WTC11 (cell line): ENCODE measurements at places on chromosomes 11 and 22.

- no peak for DNase-seq
Measured at GRCh38 chr22:25567251-25567675, 2.8 kb downstream of the GRK3 start.

DNA sequence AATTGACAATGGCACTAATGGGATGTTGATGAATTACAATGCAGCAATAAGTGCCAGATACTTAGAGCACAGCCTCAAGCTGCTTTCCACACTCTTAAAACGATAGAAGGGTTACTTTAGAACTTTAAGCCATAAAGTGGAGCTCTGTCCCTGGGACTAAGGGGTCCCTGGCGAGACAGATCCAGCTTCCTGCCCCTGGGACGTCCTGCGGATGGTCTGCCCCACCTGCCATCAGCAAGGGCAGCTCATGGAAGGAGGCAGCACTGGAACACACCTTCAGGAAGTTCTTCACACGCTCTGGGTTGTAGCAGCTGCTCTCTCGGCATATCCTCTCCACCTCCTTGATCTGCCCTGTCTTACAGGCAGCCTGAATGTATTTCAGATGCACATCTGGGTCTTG, 45.1 kb upstream of the SLC25A1 start:
- DNase-seq = no peak

- DNase-seq = no peak
Measured at GRCh38 chr11:47148270-47148669, 28.4 kb downstream of the ARFGAP2 start.

GRCh38 chr11:19237381-19237780, 3.4 kb downstream of the E2F8 start:
- DNase-seq = no peak

- DNase-seq = no peak
Measured at GRCh38 chr11:131301306-131301705, 69.1 kb upstream of the NTM start.

GRCh38 chr11:75280770-75281468, 40.3 kb downstream of the TPBGL start:
- no peak for DNase-seq

DNA sequence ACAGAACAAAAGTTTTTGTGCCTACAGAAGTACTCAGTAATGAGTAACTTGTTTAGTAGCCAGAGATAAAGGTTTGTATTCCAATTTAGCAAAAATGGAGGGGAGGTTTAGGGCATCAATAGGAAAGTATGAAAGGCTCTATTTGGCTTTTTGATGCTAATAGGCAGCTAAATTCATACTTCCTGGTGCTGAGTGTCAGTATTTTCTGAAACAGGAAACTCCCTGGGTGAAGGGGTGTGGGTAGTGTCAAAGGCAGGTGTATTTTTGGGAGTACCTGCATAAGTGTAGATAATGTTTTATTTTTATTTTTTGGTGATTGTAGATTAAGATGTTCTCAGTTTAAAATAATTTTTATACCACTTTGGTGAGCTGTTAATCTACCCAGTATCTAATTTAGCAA, 29.3 kb upstream of the MMP7 start:
- no peak for DNase-seq

DNA sequence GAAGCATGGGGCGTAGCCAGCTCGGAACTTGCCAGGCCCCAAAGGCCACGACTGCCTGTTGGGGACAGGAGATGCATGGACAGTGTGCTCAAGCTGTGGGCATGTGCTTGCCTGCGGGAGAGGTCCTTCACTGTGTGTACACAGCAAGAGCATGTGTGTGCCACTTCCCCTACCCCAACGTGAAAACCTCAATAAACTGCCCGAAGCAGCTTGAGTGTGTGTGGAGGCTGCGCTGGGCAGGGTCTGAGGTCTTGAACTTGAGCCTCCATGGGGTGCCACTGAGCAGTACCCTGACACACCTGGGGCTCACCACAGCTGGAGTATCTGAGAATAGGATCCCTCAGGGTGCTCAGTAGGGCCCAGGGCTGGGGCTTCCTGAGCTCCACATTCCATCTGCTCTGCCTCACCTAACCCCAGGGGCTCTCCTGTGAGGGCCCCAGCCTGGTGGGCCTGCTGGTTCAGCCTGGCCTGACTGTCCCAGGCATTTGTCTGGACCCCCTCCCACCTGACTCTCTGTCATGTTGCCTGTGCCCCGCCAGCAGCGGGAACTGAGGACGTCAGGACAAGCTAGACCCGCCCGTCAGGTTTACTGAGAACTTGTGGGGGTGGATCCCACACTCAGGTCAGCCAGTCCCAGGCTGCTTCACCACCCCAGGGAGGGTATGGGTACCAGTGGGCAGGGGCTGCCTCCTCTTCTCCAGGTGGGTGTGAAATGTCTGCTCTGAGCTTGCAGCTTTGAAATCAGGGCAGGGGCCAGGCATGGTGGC, 3.2 kb downstream of the RASSF7 start:
- no peak for DNase-seq

DNA sequence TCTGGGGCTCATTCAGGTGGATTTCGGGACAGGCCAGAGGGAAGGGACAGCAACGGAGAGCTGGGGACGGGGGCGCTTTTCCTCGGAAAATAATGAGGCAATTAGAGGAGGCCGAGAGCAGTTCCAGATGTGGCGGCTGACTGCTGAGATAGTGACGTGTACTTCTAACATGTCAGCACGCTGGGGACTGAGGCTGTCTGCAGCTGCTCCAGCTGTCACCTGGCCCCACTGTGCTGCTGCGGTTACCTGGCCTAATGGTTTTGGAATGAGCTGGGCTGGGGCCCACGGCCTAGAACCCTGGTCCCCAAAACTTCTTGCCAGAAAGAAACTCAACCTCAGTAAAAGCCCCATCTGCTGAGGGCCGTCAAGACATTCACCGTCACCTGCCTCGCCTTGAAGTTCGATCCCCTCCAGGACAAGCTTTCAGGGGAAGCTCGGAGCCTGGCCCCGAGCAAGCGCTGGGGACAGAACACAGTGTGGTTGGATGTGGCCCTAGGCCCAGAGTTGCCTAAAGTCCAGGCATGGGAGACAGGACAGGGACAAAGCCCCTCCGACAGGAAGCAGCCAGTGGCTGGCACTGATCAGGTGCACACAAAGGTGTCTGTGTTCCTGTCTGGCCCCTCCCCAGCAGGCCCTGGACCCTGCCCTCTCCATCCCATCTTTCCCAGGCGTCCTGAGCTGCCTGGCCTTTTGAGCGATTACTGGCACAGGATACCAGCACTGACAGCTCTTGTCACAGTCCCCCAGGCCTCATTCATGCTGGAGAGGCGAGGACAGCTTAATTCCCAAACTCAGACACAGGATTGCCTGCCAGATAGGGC, 22.1 kb downstream of the RPUSD4 start:
- no peak for DNase-seq

- DNase-seq = no peak
Measured at GRCh38 chr11:3158131-3158591, 6.9 kb downstream of the OSBPL5 start.

DNA sequence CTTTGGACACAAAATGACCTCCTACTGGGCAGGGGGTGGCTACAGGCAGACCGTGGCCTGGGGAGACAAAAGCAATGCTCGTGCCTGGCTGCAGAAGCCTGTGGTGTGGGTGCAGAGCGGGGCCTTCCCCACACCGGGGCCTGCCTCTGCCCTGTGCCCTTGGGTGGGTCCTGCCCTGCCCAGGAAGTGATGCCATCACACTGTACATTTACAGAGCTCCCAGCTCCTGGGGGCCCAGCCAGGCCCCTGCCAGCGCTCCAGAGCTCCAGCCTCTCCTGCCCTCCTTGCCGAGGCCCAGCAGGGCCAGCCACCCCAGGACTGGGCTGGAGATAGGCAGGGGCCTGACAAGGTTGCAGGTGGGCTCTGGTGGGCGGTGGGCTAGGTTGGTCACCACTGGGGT, 40.1 kb downstream of the MUC5B start:
- no peak for DNase-seq

- DNase-seq = no peak
Measured at GRCh38 chr11:23856654-23857053, 640.2 kb upstream of the LUZP2 start.

DNA sequence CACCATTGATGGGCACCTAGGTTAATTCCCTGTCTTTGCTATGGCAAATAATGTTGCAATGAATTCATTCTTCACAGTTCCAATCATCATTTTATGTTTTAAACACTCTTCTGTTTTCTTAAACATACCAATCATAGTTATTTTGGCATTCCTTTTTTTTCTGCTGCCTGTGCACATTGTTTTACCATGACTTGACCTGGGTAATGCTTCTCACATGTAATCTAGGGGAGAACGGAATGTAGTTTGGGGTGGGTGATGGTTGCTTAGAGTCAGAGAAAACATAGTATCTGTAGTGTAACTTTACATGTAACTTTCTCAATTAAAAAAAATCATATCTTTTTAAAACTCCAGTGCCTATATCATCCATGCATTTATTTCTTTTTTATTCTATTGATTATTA, 1945.3 kb upstream of the RAG2 start:
- DNase-seq = no peak

- peak; percentile 87 for DNase-seq
Measured at GRCh38 chr11:48172818-48173609, 43.6 kb upstream of the OR4B1 start.

DNA sequence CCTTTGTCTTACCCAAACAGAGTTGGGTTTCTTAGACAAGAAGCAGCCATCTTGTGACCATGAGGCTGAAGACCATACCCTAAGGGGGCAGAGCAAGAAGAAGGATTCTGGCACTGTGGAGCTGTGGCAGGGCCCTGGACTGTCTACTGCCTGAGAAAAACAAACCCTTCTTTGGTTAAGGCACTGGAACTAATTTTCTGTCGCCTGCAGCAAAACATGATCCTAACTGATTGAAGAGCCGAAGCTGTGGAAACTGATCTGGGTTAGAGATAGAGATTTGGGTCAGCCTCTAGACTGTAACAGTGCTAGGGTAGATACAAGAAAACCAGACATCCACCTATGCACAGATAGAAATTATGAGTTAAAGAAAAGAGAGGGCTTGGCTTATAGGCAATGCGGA, 11.3 kb upstream of the ACER3 start:
- DNase-seq = no peak

- no peak for DNase-seq
Measured at GRCh38 chr22:48853627-48854240, 973.9 kb downstream of the BRD1 start.

DNA sequence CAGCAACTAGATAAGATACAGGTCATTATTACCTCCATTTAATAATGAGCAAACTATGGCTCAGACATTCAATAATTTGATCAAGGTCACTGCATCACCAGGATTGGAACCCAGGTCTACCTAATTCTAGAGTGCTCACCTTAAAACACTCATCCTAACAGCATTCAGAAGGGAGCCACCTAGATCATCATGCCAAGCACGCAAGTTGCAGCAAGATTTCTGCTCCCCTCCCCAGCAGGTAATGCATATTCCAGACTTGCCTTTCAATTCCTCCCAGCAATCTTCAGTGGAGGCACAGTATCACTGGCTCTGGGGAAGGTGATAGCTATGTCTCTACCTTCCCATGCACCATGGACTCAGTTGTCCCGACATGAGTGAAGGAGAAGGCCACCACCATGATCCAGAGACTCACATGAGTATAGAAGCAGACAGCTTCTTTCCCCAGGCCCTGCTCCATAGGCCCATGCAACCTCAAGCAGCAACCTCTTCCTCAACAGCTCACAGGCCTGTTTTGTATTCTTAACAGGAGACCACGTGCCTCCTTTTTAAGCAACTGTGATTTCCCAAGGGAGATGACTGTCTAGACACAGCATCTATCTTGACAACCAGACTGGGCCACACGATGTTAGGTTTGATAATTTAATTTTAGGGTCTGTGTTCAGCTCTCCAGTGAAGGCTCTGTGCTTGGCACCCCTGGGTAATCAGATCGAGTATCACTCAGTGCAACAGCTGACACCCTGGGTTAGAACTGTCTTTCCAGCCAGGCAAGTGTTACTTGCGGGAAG, 36.4 kb downstream of the RAB30 start:
- DNase-seq = no peak

DNA sequence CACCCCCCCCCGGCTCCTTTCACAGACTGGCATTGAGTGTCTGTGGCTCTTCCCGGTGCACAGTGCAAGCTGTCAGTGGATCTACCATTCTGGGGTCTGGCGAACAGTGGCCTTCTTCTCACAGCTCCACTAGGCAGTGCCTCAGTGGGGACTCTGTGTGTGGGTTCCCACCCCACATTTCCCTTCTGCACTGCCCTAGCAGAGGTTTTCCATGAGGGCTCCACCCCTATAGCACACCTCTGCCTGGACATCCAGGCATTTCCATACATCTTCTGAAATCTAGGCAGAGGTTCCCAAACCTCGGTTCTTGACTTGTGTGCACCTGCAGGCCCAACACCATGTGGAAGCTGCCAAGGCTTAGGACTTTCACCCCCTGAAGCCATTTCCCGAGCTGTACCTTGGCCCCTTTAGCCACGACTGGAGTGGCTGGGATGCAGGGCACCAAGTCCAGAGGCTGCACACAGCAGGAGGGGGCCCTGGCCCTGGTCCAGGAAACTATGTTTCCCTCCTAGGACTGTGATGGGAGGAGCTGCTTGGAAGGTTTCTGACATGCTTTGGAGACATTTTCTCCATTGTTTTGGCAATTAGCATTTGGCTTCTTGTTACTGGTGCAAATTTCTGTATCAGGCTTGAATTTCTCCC, 26.0 kb downstream of the BCL2L13 start:
- no peak for DNase-seq

- no peak for DNase-seq
Measured at GRCh38 chr11:10627291-10627690, 58.8 kb upstream of the LYVE1 start.

GRCh38 chr11:64539711-64540427, 51.2 kb upstream of the SLC22A12 start:
- no peak for DNase-seq

DNA sequence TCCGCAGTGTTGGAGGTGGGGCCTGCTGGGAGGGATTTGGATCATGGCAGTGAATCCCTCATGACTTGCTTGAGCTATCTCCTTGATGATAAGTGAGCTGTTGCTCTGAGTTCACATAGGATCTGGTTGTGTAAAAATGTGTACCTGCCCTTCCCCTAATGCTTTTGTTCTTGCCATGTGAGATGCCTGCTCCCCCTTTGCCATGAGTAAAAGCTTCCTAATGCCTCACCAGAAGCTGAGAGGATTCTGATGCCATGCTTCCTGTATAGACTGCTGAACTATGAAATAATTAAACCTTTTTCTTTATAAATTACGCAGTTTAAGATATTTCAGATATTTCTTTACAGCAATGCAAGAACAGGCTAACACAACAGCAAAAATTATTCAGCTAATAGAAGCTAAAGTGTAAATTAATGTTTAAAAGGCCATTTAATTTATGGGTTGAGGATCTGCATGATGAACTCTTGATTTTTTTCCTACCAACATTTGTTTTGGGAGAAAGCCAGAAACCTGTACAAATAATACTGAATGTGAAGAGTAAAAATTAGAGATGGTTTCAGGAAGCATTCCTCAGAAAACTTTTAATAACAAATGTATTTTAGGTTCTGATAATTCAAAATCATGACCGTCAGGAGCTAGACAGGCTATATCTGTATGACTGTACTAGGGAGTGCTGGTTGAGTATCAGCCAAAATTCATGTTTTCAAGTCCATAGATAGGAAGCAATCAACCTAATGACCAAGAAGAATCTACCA, 177.5 kb upstream of the GRIA4 start:
- DNase-seq = no peak

DNA sequence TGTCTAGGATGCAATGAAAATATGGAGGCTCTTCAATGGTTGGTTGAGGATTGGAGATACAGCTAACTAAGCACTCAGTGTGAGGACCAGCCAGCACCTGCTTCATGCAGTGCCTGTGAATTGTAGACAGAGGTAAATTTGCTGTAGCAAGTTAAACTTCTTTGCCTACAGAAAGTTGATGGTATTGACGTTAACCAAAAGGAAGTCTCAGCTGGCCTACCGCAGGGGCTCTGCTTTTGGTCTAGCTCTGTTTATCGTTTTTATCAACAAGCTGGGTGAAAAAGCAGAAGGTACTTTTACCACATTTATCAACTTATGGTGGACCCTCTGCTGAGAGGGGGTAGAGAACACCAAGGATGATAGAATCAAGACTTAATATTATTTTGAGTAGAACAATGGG, 51.6 kb downstream of the GRAMD1B start:
- no peak for DNase-seq
